ENCODE measurements at places on chromosomes 7 and 10.

DNA sequence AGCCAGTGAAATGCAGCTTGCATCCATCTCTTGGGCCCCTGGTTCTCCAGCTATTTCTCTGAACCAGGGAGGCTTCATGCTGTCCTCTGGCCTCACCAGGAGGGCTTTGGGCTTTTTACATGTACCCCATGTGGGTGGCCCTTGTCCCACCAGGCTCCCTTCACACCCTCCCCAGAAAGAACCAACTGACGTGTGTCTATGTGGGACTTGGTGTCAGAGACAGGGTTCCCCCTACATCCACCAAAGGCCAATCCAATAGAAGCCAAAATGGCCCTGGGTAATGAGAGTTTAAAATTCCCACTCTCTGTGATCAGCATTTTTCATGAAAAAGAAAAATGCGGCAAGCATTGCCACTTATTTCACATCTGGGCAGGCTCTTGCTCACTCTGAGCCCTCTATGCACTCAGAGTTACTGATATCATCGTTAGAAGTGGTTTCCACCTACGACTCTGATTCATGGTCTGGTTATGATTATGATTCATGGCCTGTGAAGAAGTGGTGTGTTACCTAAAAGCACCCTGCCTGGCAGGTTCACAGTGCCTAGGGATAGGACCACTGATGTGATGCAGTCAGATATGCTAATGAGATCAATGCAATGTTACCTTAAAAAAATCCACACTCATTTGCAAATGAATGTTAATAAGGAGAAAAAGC is 133.5 kb downstream of the BUB3 start:
- peak; percentile 85 for DNase-seq

DNA sequence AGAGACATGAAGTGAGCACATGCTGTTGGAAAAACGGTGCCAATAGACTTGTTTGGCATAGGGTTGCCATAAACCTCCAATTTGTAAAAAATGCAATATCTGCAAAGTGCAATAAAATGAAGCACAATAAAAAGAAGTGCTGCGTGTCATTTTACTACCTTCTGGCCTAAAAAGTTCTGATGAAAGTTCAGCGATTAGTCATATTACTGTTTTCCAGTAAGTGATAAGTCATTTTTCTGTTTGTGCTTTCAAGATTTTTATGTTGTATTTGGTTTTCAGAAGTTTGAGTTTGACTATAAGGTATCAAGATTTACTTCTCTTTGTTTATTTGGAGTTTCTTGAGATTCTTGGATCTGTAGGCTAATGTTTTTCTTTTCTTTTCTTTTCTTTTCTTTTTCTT is 16.8 kb downstream of the AOAH start:
- DNase-seq = no peak

GRCh38 chr7:20030915-20031362 is 186.2 kb downstream of the MACC1 start:
- DNase-seq = peak; percentile 86

DNA sequence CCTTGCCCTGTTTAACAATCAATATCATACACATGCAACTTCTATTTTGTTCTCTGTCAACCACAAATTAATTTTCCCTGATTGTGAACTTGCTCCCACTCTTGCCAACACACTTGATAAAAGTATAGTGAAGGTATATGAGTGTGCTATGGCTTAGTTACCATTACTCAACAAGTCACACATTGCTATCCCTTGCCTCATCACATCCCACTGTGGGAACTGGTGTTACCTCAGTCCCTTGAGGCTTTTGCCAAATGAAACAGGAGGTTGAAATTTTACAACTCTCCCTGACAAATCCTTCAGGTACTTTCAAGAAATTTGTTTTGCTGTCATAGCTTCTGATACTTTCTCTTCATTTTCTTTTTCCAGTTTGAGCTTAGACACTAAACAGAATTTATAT is 472.5 kb upstream of the SEMA3D start:
- peak; percentile 70 for DNase-seq

GRCh38 chr10:124467165-124467564 is 5.5 kb downstream of the LHPP start:
- no peak for DNase-seq

GRCh38 chr10:92200564-92200963 is 90.3 kb downstream of the CPEB3 start:
- peak; percentile 53 for DNase-seq

GRCh38 chr10:77084431-77085144 is 553.0 kb downstream of the KCNMA1 start:
- DNase-seq = no peak
